ENCODE measurements at places on chromosomes 3 and 15.

DNA sequence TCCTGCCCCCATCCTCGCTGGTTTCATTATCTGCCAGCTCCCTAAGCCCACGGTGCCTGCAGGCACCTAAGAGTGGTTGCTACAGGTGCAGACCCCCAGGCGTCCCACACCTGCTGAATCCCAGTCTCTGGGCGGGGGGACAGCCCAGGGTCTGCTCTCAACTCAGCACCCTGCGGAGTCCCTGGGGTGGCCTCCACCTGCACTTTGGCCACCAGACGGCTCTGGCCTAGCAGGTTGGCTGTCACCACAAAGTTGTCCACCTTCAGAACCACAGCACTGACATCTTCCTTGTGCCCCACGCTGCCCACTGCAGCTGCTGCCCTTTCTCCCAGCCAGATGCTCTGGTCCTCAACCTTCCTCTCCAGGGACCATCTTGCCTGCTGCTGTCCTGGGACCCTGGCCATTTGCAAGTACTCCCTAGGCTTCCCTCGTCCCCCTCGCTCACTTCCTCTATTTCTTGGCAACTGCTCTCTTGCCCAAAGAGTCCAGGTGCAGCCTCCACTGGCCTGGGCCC lies 34.9 kb upstream of the SNRPA1 start:
- DNase-seq, result no peak

DNA sequence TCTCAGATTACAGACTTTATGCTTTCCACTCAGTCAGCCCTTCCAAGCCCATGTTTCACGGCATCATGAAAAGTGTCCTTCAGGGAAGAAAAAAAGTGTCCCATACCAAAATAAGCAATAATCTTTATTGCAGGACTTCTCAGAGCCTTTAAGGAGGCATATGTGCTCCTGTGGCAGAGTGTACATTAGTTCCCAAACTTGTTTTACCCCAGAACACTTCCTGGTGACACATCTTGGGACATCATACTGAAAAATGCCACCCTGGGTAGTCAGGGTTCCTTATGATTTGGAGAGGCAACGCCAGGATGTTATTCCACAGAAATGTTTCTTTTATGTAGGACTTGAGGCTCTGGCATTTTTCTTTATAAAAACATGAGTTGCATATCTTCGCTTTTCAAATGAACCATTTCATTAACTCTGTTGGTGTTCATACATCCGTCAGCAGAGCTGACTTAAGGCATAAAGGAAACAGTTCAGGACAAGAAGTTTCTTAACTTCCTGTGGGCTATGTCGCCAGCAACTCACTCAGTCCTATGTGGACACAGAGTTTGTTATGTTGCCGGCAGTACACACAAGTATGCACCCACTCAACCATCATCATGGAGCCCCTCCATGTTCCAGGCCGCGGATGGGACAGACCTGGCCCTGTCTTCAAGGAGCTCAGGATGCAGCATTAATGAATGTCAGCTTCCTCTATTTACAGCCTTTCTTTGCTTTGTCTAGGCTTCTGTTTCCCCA lies 63.8 kb downstream of the CASR start:
- no peak for DNase-seq

- no peak for DNase-seq
These were observed 25.4 kb downstream of the EDEM1 start for GRCh38 chr3:5212628-5213573.

- no peak for DNase-seq
These were observed 81.0 kb downstream of the TRAK1 start for GRCh38 chr3:42172047-42172654.

GRCh38 chr3:63364910-63365309 lies 86.8 kb downstream of the SYNPR start:
- no peak for DNase-seq

DNA sequence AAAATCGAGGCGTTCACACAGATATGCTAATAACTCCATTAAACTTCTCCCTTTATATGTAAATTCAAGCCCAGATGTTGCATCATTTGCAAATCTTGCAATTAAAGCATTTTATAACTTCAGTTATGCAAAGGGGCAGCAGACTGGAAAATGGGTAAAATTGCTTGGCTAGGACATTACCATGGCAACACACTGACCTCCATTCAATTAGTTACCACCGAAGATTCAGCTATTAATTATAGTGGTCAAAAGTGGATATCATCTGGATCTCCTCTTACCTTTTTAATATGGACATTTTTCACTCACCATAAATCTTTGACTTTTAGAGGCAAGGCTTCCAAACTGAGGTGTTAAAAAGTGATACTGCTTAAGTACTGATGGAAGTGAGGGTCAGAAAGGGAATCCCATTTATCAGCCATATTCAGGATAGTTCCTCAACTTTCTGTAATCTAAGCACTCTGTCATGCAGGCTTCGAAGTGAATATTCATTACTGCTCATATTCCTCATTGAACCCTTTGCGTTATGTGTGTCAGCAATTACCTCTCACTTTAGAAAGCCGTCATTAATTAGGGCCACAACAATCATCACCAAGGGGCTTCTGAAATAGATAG lies 386.2 kb upstream of the ROBO2 start:
- no peak for DNase-seq

DNA sequence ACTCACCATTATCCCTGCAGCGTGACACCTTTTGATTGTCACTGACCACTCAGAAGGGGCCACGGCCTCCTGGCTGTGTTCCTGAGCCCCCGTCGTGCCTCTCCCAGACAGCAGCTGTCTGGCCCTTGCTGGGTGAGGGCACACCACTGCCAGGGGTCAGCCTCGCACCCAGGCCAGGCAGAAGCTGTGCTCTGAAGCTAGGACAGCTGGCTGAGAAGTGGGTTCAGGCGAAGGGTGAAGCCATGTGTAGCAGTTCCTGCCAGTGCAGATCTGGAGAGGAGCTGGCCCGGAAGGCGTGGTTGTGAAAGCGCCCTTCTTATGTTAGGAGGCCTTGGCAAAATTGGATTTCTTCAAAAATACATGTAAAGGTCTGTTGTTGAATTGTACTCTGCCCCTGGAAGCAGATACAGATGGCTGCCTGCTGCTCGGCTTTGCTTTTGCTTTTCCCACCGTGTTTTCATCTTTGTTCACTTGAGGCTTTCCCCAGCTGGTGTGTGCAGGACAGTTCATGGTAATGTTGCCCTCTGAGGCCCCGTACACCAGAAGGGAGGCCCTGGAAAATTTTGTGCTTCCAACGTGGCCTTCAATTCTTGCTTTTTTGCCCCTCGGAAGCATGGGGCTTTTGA lies 49.1 kb downstream of the KLHL25 start:
- DNase-seq, result no peak

- DNase-seq, result no peak
These were observed 389.0 kb downstream of the LSAMP start for GRCh38 chr3:116056280-116056679.

- DNase-seq, result no peak
These were observed 612.8 kb downstream of the ZPLD1 start for GRCh38 chr3:103047640-103048039.

DNA sequence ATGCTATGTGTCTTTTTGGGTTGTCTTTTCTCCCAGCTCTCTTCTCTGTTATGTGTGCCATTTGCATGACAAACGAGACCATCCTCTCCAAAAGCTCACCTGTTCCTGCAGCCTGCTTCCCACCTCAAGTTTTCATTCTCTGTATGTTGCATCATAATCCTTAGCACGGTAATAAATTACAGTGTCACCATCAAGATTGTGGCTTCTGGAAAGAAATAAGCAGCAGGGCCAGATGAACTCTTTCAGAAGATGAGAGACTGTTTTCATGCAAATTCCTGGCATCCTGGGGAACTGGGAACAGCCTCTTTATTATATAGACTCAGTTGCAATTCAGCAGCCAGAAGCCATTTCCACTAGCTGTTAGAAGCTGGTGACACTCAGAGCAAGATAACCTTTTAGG lies 436.7 kb downstream of the EPHB1 start:
- DNase-seq, result no peak

- no peak for DNase-seq
These were observed 59.1 kb upstream of the COL8A1 start for GRCh38 chr3:99579246-99579645.

DNA sequence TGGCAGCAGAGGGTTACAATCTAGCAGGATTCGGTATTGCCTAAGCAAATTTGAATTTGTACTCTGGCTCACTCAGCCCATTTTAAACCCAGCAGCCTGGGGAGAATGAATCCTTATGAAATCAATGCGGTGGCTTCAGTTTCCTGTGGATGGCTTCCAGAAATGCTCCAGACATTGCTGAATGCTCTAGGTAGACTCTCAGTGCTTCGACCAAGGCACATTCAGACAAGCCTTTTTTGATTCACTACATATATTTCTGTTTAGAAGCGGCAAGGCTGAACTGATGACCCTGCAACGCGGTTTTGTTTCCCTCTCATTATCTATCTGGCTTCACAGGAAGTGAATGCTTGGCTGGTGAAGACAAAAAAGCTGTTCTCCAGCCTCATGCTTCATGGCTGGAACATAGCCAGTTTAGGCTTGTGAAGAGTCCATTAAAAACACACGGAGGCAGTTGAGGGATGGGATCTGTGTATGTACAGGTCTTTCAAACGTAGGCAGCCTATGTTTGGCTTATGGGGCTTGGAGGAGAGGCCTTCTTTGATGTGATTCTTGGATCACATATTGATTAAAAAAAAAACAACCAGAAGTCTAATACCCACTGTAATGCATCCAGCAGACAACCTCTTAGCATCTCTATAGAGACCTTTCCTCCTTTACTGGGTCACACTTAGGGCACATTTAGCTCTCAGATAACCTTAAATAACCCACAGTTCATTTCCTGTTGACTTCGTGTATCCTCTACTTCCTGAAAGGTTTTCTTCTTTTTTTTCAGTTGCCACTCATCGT lies 400.2 kb upstream of the TBL1XR1 start:
- no peak for DNase-seq

- no peak for DNase-seq
These were observed 679.2 kb downstream of the NTRK3 start for GRCh38 chr15:87577336-87577735.

DNA sequence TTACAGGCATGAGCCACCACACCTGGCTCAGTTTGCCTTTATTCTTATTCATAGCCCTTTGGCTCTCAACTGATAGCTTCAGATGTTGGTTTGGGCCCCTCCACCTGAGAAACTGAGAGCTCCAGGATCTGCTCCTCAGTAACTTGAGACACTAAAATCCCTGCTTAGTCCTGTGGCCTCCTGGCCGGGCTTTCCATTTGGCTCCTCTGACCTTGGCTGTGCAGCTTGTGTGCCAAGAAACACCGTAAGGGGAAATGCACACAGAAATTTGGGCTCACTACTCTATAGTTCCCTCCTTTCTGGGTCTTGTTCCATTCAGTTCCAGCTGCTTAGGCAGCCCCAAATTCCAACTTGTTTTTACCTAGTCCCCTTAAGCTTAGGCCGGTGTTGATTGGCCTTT lies 24.9 kb downstream of the NIPA2 start:
- DNase-seq, result no peak

DNA sequence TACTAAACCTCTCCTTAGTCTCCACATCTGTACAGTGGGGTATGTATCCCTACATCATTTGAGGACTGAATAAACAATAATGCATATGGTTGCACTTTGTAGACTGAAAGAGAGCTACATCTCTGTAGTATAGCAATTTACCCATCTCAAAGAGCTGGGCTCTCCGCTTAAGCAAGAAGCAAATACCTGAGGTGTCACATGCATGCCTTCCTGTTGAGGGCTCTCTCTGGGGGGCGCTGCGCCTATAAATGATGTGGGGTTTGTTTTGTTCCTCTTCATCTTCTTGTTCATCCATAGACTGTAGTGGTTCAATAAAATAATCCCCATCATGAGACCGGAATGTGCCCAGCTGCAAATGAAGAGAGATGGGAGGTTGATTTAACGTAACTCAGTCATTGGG lies 6.8 kb downstream of the ADAMTS9 start:
- DNase-seq, result no peak

DNA sequence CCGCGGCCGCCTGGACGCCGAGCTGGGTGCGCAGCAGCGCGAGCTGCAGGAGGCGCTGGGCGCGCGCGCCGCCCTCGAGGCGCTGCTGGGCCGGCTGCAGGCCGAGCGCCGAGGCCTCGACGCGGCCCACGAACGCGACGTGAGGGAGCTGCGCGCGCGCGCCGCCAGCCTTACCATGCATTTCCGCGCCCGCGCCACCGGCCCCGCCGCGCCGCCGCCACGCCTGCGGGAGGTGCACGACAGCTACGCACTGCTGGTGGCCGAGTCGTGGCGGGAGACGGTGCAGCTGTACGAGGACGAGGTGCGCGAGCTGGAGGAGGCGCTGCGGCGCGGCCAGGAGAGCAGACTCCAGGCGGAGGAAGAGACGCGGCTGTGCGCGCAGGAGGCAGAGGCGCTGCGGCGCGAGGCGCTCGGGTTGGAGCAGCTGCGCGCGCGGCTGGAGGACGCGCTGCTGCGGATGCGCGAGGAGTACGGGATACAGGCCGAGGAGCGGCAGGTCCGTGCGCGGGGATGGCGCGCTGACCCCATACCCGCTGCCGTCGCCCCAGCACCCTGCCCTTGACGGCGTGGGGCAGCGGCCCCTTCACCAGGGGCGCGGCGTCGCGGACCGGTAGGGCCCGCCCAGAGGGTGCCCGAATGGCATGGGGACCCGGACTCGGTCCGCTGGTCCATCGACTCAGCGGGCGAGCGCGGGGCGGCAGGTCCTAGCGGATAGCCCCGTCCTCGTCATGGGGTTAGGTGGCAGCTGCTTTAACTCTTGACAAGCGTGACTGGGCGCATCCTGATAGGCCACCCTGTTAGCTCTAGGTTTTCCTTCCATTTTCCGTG lies 848 bp downstream of the SYNM start:
- DNase-seq, result no peak

GRCh38 chr3:80889535-80889934 lies 871.9 kb downstream of the GBE1 start:
- no peak for DNase-seq

DNA sequence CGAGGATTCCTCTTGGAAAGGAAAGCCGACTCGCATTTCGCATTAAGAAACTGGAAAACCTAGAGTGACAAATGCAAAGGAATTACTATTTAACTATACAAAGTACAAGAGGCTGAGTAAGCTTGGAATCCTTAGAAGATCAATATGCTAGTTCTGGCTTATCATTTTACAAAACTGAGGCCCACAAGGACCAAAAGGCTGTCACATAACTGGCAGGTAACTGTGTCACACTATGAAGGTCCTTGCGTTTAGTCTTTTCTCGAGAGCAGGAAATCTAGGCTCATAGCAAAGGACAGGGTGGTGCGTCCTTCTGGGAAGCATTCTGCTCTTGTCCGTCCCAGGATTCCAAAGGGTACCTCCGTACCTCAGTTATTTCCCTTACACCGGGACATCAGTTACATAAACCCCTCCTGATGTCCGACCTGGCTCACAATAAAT lies 629 bp downstream of the RPL24 start:
- DNase-seq, result no peak

DNA sequence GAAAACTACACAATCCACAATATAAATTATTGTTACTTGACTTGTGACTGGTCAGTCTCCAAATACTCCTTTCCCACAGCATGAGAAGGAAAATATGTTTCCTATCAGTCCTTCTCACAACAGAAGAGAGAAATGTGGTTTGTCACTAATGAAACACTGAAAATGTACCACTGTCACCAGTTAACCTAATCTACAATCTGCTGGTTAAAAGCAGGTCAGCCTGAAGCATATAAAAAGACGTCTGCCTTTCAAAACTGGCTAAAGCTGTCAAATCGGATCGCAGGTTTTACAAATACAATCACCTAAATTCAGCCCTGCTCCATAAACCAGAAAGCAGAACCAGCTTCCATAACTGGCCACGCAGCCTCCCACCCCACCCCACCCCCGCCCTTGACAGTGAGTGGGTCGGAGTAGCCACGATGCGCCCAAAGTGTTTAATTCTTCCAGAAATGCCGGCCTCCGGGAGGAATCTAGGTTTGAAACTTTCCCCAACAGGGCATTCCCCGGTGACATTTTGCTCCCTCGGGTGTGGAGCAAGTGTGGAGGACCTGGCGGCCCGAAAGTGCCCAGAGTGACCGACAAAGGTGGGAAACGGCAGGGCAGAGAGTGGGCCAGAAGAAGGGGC lies 682 bp downstream of the ETFA start:
- no peak for DNase-seq

Measured in effector CD8-positive, alpha-beta T cell (primary cell).